ENCODE measurements at places on chromosomes 12 and 14.
A peak's percentile ranks its signal among the peaks of the same experiment; 100 is the strongest.

- no peak for DNase-seq
Observed at GRCh38 chr12:54933376-54933775, 51.2 kb downstream of the TESPA1 start.

- DNase-seq: no peak
Observed at GRCh38 chr14:52463375-52463774, 88.9 kb downstream of the TXNDC16 start.

- DNase-seq: no peak
Observed at GRCh38 chr12:45704968-45705367, 24.5 kb upstream of the ARID2 start.

GRCh38 chr12:117202556-117202955 lies 12.3 kb upstream of the FBXO21 start:
- no peak for DNase-seq

DNA sequence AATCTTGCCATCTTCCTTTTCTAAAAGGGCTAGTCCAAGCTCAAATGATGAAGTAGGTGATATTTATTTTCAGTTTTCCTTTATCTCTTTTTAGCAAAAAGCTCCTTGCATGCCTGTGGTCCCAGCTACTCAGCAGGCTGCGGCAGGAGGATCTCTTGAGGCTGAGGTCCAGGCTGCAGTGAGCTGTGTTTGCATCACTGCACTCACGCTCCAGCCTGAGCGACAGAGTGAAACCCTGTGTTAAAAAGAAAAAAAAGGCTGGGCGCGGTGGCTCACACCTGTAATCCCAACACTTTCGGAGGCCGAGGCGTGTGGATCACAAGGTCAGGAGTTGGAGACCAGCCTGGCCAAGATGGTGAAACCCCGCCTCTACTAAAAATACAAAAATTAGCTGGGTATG lies 5.0 kb downstream of the TMEM116 start:
- no peak for DNase-seq

GRCh38 chr12:116358893-116359761 lies 81.6 kb upstream of the MED13L start:
- no peak for DNase-seq

DNA sequence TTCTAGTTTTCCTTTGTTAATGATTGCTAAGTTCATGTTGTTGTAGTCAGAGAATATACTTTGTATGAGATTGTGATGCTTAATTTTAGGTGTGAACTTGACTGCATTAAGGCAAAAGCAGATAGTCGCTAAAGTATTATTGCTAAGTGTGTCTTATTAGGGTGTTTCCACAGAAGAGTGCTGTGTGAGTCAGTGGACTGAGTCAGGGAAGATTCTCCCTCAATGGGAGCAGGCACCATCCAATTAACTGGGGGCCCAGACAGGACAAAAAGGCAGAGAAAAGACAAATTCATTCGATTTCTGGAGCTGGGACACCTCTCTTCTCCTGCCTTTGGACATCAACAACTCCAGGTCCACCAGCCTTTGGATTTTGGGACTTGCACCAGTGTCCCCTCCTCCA lies 48.5 kb downstream of the BAZ1A start:
- no peak for DNase-seq

GRCh38 chr12:2408262-2408661 lies 355.5 kb downstream of the CACNA1C start:
- DNase-seq: no peak

- no peak for DNase-seq
Observed at GRCh38 chr12:67758119-67758518, 109.6 kb downstream of the DYRK2 start.

DNA sequence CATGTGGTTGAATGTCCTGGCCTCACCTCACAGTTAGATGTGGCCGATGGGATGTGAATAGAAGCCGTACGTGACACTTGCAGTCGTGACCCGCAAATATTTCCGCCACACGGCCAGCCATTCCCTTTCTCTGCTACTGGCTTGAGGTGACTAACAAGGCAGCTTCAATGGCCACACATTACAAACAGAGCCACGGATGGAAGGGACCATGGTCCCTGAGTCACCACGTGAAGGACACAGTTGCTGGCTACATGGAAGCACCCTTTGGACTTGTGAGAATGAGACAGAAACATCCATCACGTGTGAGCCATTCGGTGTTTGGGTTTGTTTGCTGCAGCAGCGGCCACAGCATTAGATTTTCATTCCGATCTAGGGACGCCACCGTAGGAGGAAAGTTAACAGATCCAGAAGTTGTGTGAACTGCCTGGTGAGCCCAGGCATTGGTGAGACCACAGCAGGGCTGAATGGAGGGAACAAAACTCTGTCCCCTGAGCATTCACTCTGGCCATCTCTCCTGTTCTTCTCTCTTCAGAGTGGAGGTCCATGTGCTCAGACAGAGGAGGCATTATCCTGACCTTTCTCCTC lies 33.5 kb upstream of the ADGRD1 start:
- DNase-seq: no peak

DNA sequence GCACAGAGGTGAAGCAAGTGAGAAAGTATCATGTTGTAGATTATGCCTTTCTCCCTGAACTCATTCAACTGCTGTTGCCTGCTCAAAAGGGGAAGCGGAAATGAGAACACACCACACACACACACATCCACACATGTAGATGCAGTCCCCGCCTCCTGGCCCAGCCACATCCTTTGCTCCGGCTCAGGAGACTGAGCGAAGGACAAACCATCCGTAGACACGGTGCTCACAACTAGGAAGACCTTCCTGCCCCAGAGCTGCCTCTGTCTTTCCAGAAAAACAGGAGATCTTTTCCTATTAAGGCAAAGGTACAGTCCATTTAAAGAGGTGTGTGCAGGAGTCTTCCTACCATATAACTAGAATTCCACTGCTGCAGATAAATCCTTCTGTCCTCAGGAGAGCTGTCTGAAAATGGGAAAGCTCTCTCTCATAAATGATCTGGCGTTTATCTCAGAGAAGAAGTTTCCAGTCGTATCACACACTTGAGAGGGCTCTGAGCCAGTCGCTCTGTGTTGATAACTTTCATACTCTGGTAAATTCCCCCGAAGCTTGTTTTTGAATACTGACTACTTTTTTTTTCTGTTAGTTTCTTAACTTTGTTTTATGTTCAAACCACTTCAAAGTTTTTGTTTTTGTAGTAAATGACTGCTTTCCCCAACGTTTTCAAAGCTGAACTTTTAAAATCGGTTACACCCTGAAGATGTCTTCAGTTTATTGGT lies at the start of gene TESPA1:
TESPA1 (minus strand) TSS at position 105 of the 719 bp plus-strand sequence. CDS start 10,200 bp downstream, outside the sequence.
- DNase-seq: no peak

DNA sequence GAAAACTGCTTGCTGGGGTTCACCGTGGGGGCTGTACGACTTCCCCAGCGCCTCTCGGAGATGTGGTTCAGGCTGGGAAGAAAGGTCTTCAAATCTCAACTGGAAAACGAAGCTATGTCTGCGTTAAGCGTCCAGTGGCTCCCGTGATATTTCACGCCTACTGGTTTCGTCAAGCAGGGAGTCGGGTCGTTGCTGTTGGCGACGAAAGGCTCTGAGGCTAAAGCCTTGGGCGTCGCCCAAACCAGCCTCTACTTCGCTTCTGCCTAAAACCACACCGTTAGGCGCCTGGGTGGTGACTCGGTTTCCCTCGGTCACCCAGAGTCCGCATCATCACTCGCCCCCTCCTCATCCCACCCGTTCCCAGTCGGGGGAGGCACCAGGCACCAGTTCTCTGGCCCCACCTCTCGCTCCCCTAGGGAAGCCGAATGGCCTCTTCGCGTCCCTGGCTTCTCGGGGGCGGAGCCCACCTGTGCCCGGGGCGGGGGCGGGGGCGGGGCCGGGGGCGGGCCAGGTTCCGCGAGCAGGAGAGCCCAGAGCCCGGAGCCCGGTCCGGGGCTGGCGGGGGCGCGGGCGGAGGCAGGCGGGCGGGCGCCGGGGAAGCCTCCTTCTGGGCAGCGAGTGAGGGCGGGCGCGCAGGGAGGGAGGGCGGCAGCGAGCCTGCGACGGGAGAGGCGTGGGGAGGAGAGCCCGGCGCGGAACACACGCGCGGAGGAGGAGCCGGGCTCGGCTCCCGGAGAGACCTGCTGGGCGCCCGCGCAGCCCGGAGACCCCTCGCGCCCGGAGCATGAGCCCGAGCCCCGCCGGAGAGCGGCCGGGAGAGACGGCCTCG lies at the start of gene B4GALNT3:
B4GALNT3 (plus strand) TSS at position 510 of the 829 bp plus-strand sequence. CDS start 438 bp downstream, outside the sequence.
- DNase-seq: no peak

DNA sequence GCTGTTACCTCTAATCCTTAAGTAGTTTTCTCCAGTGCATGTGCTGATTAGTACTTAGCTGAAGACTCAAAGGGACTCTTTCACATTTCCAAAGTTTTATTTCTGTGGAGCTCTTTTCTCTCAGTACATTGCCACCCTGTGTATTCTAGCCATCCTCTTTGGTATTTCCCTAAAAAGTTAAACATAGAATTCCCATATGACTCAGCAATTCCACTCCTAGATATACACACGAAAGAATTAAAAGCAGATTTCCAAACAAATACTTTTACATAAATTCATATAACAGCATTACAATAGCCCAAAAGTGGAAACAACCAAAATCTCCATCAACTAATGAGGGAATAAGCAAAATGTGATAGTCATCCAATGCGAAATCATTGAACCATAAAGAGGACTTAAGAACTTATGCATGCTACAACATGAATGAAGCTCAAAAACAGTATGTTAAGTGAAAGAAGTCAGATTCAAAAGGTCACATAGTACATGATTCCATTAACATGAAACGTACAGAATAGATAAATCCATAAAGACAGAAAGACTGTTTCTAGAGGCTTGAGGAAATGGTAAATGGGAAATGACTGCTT lies 9.0 kb upstream of the NOVA1 start:
- no peak for DNase-seq

- DNase-seq: no peak
Observed at GRCh38 chr12:101018540-101018939, 191.5 kb downstream of the SLC5A8 start.

GRCh38 chr12:10554756-10555481 lies 49.2 kb downstream of the EIF2S3B start:
- DNase-seq: no peak

GRCh38 chr12:82437744-82438143 lies 79.4 kb downstream of the METTL25 start:
- DNase-seq: no peak

GRCh38 chr14:102923201-102923924 lies 900 bp downstream of the AMN start:
- no peak for DNase-seq

DNA sequence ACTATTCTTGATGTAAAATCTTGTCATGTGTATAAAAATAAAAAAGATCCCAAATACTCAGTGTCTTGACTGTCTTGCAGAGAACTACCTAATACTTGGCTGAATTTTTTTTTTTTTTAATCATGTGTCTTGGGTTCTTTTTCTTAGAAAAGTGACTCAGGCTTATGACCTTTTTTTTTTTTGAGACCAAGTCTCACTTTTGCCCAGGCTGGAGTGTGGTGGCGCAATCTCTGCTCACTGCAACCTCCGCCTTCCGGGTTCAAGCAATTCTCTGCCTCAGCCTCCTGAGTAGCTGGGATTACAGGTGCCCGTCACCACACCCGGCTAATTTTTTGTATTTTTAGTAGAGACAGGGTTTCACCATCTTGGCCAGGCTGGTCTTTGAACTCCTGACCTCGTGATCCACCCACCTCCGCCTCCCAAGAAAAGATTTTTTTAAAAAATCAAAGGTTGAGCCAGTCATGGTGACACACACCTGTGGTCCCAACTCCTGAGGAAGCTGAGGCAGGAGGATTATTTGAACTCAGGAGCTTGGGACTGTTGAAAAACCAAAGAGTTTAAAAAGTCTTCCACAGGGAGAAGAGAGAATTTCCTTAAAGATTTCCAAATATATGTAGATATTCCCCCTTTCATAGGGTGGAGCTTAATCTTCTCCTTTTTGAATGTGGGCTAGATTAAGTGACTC lies 17.7 kb upstream of the TDG start:
- DNase-seq: peak; percentile 14

GRCh38 chr14:96109596-96110355 lies 70.6 kb downstream of the C14orf132 start:
- DNase-seq: no peak

DNA sequence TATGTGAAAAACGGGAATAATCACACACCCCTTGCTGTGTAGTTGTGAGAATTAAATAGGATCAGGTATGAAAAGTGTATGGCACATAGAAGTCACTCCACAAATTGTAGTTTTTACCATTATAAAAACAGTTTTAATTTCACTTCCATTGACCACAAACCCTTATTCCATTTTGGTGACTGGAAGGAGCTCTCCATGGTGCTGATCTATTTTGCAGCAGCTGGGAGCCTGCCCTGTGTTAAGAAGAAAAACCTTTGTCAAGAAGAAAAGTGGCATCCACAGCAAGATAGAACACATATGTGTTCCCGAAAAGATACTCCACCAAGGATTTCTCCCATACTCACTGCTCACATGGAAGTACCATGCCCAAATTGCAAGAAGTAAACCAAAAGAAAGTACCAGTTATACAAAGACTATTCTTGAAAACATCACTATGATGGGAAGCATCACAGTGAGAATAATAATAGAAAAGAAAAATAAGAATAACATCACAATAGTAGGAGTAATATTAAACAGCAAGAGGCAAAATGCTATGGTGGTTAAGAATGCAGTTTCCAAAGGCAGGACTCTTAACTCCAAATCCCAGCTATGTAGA lies 58.7 kb downstream of the TUNAR start:
- DNase-seq: no peak

GRCh38 chr12:89603678-89604077 lies 77.8 kb upstream of the POC1B start:
- no peak for DNase-seq

DNA sequence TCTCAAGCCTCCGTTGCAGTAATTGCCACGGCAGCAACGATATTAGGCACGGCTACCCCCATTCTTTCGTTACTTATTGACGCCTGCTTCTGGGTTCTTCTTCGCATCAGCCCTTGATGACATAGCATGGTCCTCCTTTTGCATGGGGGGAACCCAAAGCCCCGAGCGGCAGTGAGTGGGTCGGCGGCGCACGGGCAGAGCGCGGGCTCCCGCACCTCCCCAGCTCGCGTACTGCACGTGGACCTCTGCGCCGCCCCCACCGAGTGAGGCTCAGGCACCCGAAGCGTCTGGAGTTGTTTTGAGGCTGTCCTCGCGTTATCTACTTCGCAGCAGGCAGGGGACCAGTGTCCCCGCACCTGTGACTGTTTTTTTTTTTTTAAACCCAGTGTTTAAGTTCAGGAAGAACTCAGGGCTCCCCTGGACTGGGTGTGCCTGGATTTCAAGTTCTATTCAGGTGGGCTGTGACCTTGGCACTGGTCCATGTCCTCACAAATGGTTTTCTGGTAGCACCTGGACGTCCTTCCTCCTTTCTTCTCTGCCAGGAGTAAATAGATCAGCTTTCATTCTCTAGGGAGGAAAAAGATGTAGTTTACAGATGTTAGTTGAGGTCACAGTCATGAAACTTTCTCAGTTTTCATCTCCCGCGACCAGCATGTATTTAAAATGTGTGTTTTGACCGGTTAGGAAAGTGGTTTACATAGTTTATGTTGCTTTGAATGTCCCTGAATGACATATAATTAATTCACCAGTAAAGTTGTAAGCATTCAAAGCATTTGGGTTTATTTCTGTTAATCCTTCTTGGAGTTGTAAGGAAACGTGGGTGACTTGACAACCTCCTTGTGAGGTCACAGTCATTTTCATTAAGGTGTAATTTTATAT lies 1.4 kb upstream of the FOXN4 start:
- no peak for DNase-seq
